ENCODE measurements at places on chromosomes 12 and 14. TPM values are rescaled to one million over a fixed set of nuclear protein-coding genes. Genes with fewer than 3 reads are reported as not detected.
A peak's percentile ranks its signal among the peaks of the same experiment; 100 is the strongest.

DNA sequence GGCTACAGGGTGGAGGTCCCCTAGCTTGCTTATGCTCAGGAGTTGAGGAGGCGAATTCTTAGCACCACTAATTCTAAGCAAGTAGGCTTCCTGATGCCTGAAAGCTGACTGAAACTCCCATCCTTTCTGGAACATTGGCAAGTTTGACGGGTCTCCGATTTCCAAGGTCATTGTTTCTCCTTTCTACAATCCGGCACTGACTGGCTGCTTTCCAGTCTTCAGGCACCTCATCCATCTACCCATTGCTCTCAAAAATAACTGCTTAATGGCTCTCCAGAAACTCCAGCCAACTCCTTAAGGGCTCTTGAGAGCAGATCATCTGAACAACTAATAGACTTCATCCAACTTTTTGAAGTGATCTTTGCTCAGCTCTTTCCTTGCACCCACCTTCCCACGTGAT, 13.3 kb downstream of the REM2 start:
- no peak for DNase-seq

DNA sequence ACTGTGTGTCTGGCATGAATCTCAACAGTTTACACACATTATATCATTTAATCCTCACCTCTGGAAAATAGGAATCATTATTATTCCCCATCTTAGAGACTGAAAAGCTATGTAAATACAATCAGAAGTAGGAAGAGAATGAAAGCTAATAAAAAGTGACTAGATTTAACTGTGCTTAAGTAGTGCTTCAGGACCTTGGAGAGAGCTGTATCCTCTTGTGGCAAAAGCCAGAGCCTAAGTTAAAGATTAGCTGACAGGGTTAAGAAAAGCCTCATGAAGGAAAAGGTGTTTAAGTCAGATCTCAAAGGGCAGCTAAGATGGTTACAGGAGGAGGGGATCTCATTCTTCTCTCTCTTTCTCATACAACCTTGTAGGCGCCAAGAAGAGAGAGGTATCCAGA, 65.3 kb upstream of the TMEM233 start:
- DNase-seq, result peak; percentile 8

- DNase-seq, result peak; percentile 46
Measured at GRCh38 chr12:632102-632696, 31.0 kb downstream of the NINJ2 start.

GRCh38 chr12:71440345-71440762, 756 bp downstream of the LGR5 start:
- no peak for DNase-seq

GRCh38 chr12:121214855-121215745, 5.2 kb downstream of the P2RX4 start:
- no peak for DNase-seq

GRCh38 chr12:46244273-46244915, 24.4 kb downstream of the SLC38A1 start:
- no peak for DNase-seq

NFE2 gene
- total RNA-seq, result 4.3 TPM

VDR gene
- 1.2 TPM for total RNA-seq

Data from tongue (tissue), 3 donors.